Esophagus squamous epithelium (tissue), 5 donors: ENCODE measurements at places on chromosomes 16 and 17.

- no peak for DNase-seq
Measured at GRCh38 chr17:42422412-42422957, 571 bp downstream of the CAVIN1 start.

DNA sequence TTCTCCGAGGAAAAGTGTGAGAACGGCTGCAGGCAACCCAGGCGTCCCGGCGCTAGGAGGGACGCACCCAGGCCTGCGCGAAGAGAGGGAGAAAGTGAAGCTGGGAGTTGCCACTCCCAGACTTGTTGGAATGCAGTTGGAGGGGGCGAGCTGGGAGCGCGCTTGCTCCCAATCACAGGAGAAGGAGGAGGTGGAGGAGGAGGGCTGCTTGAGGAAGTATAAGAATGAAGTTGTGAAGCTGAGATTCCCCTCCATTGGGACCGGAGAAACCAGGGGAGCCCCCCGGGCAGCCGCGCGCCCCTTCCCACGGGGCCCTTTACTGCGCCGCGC is at the start of gene ERBB2:
TSS of gene ERBB2 (plus strand) at position 247 of the 330 bp plus-strand sequence. CDS start 175 bp downstream, outside the sequence.
- DNase-seq = no peak

DNA sequence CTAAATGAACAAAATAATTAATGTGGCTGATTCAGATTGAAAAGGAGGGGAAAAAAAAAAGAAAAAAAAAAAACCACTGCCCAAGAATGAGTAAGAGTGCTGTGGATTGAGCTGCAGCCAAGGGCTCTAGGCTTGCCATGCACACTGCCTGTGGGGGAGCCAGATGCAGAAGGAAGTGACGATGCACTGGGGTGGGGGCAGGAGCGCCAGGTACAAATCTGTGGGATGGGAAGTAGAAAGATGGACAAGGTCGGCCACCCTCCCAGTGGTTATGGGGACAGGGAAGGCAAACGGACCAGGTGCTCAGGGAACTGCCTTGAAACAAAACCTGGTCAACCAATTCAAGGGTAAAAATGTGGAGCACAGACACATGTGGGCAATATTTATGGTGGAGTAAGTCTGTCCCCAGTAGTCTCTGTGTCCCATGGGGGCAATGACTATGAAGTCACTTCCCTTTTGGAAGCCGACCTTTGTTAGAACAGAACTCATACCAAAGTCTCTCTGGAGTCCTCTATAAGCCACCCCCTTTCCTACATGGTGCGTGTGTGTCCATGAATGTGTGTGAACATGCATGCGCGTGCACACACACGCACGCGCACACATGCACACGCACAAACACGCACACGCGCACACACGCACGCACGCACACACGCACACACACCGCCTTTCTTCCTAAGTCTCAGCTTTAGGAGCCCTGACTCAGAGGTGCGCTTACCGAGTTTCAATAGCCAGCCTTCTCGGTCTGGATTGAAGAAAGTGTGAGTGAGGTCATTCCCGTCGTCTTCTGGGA is 84.3 kb downstream of the CYTH1 start:
- no peak for DNase-seq

DNA sequence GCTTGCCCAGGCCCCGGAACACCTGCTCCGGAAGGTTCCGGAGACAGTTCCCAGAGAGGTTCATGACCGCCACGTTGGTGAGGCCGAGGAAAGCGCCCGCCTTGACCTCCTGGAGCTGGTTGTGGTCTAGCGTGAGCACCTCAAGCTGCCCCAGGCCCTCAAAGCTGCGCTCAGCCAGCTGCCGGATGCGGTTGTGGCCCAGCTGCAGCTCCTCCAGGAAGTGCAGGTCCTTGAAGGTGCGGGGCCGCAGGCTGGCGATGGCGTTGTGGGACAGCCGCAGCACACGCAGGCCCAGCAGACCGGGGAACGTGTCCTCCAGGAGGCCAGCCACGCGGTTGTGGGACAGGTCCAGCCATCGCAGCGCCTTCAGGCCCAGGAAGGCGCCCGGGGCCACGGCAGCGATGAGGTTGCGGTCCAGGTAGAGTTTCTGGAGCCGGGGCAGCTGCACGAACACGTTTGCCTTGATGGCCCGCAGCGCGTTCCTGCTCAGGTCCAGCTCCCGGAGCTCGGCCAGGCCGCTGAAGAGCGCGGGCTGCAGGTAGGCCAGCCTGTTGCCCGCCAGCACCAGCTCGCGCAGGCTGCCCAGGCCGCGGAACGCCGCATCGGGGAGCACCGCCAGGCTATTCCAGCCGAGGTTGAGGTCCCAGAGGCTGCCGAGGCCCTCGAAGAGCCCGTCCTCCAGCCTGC is 2.1 kb downstream of the IGFALS start:
- no peak for DNase-seq

DNA sequence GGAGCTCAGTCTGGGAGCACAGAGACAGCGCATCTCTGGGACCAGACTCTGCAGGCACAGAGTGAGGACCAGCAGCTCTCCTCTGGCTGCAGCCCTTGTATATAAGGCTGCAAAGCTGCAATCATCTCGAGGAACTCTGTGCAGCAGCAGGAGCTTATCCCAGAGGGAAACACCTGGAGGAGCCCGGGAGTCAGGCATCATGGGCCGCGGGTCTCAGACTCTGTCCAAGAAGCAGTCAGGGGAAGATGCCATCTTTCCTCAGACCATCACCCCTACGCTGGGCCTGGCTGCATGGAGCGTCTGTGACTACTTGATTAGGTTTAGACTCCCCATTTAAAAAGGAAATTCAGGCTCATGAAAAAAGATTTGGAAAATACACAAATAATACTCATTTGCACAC is 122.0 kb downstream of the IRF8 start:
- DNase-seq = no peak

DNA sequence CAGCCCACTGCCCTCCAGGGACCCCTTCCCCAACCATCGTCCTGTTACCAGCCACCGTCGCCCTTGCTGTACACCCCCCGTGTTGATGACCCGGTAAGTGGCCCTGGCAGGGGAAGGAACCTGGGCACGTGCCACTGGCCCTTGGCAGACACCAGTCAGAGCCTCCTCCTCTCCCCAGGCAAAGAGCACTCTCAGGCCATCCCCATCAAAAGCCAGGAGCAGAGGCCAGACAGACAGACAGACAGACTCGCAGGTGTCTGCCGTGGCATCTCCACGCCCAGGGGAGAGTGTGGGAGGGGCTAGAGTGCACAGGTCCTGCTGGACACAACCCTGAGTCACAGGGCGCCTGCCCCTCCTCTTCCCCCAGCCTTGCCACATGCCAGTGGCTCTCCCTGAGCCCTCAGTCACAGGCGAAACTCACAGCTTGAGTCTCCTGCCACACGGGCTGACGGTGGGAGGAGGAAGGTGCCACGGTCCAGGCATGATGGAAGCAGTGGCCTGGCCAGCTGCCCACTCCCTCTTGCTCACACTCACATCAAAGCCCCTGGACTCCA is 7.8 kb downstream of the CLCN7 start:
- no peak for DNase-seq

GRCh38 chr17:81036197-81036941 is 1.4 kb downstream of the BAIAP2 start:
- no peak for DNase-seq

DNA sequence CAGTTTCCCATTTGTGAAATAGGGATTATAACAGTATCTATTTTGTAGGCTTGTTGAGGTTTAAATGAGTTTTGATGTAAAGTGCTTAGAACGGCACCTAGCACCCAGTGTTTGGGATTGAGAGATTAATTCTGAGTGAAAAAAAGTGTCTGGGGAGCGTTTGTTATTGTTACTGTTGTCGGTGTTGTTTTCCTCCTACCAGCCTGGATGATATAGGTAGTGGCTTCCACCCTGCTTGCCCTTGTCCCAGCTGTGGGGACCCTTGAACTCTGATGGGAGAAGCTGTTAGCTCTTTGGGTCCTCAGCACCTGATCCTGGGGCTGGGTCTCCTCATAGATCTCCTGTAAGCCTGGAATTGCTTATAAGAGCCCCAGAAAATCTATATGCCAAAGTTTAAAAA is 4.9 kb downstream of the FMNL1 start:
- no peak for DNase-seq

DNA sequence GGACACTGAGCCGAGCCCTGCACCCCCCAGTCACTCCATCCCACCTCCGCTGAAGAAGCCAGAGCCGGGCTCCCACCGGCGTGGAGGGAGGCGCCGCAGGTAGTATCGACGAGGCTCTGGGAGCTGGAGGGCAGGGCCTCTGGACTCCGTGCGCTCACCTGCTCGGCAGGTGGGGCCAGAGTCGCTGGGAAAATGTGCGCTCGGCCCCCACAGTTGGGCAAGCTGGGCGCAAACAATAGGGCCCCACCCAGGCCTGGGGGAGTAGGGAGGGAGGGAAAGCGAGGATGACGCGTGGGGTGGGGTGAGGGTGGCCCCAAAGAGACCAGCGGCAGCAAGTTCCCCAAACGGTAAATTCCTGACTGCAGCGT is 668 bp downstream of the JUP start:
- no peak for DNase-seq

DNA sequence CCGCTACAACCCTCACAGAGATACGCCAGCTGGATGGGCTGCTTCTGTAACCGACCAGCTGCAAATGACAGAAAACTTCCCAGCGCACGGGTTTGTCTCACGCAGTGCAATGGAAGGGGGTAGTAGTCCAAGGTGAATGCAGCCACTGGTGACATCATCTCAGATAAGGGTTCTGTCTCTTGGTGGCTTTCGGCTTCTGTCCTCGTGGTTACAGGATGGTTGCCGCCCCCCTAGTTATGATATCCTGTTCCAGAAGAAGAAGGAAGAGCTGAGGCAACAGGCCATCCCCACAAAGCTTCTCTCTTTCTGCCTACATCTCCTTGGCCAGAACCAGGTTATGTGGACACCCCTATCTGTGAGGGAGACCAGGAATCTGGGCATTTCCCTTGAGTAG is 40.3 kb upstream of the BAHCC1 start:
- no peak for DNase-seq

DNA sequence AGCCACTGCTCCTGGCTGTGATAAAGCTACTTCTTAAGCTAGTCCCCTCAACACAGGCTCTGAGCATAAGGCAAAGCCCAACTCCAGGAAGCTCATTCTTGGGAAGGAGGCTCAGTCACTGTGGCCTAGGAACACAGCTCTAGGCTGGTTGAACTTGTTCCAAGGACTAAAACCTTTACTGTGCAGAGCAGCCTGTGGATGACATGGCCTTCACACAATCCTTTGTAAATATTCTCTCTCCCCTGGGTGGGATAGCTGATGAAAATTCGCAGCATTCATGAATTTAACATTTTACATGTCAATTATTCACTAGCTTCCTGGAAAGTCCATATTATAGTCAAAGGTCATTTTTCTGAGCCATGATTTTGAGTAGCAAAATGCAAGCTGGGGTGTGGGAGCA is 28.9 kb downstream of the BEAN1 start:
- DNase-seq = no peak

- no peak for DNase-seq
Measured at GRCh38 chr17:77394540-77395295, 253.9 kb downstream of the SEC14L1 start.

DNA sequence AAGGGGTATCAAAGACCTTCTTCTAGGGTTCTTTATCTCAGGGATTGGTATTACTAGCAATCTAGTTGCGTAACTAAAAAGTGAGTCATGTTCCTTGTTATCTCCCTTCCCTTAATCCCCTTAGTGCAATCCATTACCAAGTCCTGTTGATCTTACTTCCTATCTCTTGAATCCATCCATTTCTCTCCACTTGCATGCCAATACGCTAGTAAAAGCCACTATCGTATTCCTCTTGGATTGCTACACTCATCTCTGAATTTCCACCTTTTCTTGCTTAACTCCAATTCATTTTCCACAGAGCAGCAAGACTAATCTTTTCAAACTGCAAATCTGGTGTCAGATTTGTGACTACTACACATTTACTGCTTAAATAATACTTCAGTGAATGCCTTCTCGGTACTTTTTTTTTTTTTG is 1.8 kb upstream of the ADAT1 start:
- no peak for DNase-seq

DNA sequence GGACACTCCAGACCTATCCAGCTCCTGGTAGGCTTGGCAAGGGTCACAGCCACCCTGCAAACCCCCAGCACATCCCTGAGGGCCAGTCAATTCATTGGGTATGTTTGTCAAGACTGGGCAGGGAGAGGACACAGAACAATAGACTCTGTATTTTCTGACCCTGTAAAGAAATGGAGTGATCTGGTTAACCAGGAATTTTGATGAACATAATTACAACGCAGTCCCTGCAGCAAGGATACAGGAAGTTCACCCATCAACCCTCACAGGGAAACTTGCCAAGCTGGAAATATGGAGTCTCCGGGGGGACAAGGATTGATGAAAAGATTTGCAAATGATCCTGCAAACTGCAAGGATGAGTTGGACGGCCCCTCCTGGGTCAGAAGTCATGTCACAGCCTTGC is 126.1 kb upstream of the RCVRN start:
- no peak for DNase-seq

DNA sequence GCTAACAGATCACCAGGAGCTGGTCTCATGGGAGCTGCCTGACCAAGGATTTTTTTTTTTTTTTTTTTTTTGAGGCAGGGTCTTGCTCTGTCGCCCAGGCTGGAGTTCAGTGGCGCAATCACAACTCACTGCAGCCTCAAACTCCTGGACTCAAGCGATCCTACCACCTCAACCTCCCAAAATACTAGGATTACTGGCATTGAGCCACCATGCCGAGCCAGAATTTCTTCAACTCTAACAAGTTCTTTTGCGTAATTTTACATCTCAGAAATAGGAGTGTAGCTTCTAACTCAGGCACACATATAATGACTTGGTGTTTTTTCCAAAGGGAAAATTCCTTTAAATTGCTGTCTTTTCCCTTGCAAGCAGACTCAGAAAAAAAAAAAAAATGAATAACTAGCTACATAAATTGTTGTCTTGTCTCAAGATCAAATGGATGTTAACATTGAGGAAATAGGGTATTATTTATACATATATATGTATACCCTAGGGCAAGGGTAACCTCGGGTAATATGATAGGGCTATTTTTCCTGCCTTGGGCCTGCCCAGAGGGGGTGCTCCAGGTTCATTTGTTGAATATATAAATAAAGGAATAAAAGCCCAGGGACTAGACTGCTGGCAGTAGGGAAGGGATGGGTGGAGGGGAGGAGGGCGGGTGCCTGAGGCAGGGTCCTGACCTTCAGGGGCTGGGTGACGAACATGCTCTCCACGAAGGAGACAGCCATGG is 42.8 kb upstream of the GCSH start:
- no peak for DNase-seq

GRCh38 chr17:35289222-35289621 is 46.4 kb downstream of the SLFN5 start:
- DNase-seq = no peak
